ENCODE measurements at places on chromosomes 2 and 18.
A peak's percentile ranks its signal among the peaks of the same experiment; 100 is the strongest.

- DNase-seq, result no peak
Observed at GRCh38 chr2:54306556-54306955, 50.5 kb upstream of the TSPYL6 start.

GRCh38 chr2:164009756-164010337, 274.0 kb upstream of the FIGN start:
- peak; percentile 69 for DNase-seq

DNA sequence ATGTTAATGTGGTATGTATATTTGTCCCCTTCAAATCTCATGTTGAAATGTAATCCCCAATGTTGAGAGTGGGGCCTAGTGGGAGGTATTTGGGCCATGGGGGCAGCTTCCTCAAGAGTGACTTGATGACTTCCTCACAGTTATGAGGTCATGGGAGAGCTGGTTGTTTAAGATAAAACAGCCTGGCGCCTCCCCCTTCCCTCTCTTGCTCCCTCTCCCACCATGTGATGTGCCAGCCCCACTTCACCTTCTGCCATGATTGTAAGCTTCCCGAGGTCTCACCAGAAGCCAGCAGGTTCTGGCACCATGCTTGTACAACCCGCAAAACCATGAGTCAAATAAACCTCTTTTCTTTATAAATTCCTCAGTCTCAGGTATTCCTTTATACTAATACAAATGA, 258.3 kb upstream of the POU3F3 start:
- DNase-seq, result no peak

GRCh38 chr2:40872580-40872979, 420.7 kb upstream of the SLC8A1 start:
- DNase-seq, result no peak

- no peak for DNase-seq
Observed at GRCh38 chr2:151315381-151315903, 26.0 kb upstream of the NMI start.

DNA sequence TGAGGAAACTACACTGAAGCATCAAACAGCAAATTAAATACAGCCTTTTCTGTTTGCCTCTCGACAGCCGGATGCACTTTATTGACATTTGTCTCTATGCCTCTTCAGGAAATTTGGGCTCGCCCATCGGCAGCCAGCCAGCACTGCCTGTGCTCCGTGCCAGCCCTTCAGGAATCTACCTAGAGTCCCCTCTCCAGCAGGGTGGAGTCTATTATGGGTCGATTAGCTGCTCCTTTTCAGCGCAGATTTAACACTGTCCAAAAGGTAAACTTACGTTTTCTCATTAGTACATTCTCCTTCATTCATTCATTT, 91.5 kb downstream of the MYCN start:
- peak; percentile 94 for DNase-seq

DNA sequence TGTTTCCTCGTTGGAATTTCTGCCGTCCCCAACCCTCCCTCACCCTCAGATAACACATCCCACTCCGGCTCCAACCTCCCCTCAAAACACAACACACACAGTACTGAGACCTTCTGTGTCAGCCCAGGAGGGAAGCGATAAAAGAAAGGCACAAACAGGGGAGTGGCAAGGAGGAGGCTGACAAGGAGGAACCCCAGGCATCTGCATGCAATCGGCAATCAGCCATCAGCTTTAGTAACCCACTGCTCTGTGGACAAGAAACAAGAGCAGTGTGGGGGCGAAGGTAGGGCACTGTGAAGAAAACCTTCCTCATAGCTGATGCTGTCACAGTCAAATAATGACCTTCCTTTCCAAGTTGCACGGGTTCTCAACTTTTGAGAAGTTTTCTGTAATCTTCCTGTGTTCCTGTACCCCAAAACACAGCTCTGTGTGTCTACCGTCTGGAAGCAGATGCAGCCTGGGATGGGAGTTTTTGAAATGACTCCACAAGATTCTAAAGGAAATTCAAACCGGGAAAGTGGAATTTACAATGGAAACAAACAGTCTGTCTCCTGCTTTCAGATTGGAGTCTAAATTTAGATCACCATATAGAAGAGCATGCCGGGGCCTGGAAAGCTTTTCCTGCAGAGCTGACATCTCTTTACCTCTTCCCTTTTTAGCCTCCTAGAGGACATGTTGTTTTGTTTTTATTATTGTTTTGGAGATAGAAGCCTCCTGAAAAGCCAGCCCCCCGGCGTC, 16.4 kb upstream of the LPIN2 start:
- DNase-seq, result no peak

- DNase-seq, result no peak
Observed at GRCh38 chr2:7417845-7418742, 500.9 kb downstream of the RNF144A start.

DNA sequence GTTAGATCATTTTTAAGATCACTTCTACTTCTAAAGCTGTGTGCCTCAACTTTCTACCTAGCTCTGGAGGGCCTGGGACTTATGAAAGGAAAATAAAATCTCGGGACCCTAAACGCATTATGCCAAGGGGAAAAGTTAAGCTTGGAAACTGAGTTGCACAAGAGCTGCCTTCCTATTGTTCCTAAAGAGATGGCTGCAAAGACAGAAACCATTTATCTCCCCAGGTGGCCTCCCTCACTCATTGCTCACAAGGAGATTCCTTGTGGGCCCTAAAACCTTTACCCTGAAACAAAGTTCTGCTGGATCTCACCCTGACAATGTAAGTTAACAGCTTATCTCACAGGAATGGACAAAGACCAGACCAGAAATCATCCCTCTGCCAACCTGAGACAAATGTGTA, 26.8 kb downstream of the TUBB6 start:
- no peak for DNase-seq

- no peak for DNase-seq
Observed at GRCh38 chr2:696463-696862, 19.3 kb upstream of the TMEM18 start.

DNA sequence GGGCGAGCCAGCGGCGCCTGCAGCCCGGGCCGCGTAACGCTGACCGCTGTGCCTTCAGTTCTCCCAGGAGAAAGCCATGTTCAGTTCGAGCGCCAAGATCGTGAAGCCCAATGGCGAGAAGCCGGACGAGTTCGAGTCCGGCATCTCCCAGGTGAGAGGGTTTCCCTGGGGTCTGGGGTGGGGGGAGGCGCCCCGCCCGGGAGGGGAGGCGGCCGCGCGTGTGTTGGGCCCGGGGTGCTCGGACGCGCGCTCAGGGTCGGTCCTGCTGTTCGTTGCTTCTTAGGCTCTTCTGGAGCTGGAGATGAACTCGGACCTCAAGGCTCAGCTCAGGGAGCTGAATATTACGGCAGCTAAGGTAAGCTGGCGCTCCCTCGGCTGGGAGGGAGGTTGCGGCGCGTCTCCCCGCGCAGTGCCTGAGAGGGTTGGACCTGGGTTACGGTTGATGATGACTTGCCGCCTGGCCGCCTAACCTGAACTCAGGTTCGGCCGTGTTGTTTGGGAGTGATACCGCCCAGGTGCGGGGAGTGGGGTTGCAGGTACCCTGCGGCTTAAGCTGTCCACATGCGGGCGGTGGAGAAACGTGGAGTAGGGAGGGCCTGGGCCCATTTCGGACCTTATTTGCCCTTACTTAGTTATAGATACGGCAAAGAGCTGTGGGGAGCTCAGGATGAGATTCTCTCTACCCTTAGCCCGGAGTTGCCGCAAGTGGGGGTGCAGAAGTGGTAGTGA, 638 bp downstream of the RPS7 start:
- no peak for DNase-seq

- no peak for DNase-seq
Observed at GRCh38 chr2:102100371-102101096, 42.0 kb upstream of the IL1R1 start.

GRCh38 chr2:118481299-118481698, 366.1 kb downstream of the EN1 start:
- no peak for DNase-seq

DNA sequence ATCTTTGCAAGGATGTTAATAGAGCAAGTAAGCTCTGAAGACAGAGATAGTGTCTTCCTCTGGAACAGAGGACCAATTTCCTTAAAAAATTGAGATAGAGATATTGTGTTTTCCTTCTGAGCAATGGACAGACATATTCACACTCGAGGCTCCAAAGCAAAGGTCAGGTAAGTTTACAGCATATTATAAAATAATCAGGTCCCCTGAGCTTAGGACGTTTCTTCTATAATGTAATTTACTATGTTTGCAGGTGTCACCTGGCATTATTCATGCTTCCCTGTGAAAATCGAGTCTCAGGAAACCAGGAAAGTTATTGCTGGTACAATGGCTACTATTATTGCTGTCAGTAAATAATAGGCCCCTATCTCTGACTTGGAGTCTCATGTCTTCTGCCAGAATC, 1135.8 kb upstream of the ACVR2A start:
- no peak for DNase-seq

DNA sequence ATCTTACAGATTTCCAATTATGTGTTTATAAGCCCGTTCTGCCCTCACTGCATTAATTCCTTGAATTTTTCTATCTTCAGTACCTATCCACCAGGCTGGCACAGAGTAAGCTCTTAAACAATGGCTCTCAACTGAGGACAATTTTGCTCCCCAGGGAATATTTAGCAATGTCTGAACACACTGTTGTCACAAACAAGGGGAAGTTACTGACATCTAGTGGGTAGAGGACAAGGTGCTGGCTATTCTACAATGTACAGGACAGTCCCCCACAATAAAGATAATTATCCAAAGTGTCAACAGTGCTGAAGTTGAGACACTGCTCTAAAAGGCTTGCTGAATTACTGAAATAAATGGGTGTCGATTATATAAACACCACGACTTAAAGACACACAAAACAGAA, 5.0 kb downstream of the NDUFS1 start:
- peak; percentile 46 for DNase-seq

DNA sequence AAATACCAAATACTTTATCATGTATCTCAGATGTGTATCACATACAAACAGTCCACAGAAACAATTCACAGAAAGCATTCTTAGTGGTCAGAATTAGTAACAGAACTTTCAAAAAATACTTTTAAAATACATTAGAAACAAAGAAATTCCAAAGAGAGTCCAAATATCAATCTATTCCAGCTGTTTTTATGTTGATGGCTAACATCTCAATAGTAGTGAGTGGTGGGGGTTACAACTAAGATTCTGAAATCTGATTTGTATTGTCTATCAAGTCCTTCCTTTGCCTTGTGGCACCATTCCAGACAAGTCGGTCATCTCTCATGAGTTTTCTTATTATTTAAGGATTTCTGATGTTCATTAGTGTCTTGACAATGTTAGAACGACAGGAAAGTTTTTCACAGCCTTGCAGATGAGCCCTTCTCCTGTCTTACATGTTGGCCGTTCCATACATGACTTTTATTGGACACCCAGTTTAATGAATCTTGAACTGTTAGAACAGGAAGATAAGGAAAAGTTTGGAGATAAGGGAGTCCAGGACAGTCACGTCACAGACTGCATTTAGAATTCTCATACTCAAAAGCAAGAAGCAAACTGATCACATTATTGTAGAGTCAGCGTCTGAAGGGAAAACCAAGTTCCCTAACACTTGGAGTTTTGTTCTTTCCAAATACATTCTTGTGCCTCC, 410.3 kb downstream of the PID1 start:
- DNase-seq, result no peak

DNA sequence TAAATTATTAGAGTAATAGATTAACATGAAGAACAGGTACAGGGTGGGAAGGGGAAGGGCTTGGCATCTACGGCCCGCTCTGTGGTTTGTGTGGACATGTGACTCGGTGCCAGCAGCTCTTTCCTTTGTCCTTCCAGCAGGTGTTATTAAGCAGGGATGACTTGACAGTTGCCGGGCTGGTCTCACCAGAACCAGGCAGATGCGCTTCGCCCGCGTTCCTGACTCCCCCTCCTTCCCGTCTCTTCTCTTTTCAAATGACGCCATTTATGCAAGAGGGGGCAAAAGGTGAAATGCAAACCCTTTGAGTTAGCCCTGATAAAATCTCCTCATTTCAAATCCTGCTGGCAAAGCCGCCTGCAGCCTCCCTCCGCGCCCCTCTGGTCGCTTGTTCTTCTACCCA, 38.9 kb upstream of the MGAT4A start:
- DNase-seq, result peak; percentile 86

DNA sequence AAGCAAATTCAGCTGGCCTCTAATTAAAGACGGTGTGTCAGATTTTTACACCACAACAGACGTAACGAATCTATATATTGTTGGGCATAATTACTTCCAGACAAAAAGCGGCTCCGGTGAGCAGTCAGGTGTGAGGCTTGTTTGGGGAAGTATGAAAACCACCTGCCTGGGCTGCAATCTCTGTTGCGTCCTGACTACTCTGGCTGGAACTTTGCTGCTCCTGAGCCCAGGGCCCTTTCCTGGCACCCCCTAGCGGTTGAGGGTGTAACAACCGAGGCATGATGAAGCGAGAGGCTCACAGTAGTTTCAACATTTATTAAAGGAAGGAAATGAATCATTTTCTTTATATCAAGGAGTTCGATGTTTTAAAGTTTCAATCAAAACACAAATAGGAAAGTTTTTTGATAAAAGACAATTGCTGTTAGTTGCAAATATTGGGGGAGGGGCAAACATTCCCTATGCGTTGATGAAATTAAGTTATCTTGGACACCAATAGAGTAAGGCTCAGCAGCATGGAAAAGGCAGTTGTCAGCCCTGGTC, 10.6 kb upstream of the ITGB6 start:
- DNase-seq, result no peak

DNA sequence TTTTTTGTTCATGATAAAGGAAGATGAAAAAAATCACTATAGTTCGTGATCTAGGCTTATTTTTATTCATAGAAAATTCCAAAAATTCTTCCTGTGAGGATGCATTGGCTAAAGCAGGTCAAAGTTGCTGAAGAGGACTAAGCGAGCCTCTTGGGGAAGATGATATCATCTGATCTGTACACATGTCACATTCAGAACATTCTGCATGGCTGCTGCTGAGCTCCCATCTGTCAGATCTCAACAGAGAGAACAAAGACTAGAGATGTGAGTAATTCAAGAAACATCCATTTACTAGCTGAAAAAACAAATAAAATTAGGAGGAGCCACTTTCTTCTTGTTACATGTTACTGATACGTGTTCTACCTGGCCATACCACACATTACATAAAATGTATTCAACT, 518.6 kb upstream of the FSIP2 start:
- peak; percentile 20 for DNase-seq

GRCh38 chr2:98929920-98930319, 6.1 kb downstream of the CRACDL start:
- DNase-seq, result no peak

GRCh38 chr2:215383652-215384279, 52.1 kb downstream of the FN1 start:
- no peak for DNase-seq

- DNase-seq, result no peak
Observed at GRCh38 chr2:3470166-3470651, 49.1 kb downstream of the ADI1 start.

DNA sequence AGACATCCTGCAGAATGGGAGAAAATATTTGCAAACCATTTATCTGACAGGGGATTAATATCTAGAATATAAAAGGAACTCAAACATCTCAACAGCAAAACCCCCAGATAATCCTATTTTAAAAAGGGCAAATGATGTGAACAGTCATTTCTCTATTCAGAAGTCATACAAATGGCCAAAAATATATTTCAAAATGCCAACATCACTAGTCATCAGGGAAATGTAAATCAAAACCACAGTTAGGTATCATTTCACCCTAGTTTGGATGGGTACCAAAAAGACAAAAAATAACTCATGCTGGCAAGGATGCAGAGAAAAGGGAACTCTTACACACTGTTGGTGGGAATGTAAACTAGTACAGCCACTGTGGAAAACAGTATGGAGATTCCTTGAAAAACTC, 70.0 kb downstream of the TBR1 start:
- no peak for DNase-seq

All from NCI-H345 (cell line).